Hindlimb muscle (tissue), 1 donor: ENCODE measurements at places on chromosomes 12 and 14. TPM values are rescaled to one million over a fixed set of nuclear protein-coding genes. Genes with fewer than 3 reads are reported as not detected.

GRCh38 chr12:90871726-90872096 lies 83.3 kb downstream of the CCER1 start:
- no peak for DNase-seq

DNA sequence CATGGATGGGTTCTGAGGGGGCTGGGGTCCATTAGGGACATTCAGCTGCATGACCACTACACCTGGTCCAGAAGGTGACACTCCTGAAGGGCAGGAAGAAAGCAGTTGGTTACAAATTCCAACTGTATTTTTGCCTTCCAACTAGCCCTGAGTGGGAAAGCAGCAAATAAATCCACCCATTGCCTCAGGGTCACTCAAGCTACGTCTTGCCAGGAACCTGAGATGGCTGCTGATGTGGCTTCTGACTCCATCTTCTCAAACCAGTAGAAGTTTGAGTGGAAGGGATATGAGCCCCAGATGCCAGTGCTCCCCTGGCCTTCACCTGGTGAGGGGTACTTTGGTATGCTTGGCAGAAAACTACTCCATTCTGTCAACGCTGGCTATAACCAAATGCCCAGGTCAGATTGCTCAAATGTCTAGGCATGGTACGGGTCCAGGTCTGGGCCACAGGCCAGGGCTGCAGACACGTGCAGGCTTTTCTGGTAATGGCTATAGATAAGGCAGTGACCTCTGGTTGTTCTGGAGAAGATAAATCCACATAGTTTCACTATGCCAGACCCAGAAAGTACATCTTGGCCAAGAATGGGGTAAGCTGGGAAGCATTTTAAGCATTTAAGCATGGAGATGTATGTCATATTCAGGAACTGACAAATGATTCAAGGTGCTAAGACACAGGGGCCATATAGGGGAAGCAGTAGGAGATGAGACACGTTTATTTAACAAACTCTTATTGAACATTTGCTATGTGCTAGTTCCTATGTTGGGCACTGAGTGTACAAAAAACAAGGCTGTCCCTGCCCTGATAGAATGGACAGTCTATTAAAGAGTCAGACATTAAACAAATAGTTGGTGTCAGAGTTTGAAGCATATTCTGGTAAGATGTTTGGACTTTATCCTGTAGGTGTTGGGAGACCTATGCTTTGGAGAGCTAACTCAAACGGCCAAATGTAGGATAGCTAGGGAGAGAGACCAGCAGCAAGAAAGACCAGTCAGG lies 8.3 kb upstream of the STAC3 start:
- no peak for DNase-seq

- no peak for DNase-seq
Observed at GRCh38 chr12:53453953-53454640, 2.2 kb downstream of the PCBP2 start.

- DNase-seq: no peak
Observed at GRCh38 chr12:80778005-80778541, 61.4 kb downstream of the MYF5 start.

GRCh38 chr14:94322648-94323570 lies at the start of gene SERPINA6:
TSS of gene SERPINA6 (minus strand) at chr14:94323336. CDS start at chr14:94314648, 8,688 bp downstream.
- no peak for DNase-seq

GRCh38 chr12:49088150-49088931 lies 6.3 kb downstream of the DHH start:
- DNase-seq: peak; percentile 81

GRCh38 chr12:10130042-10130441 lies at the start of gene CLEC7A:
TSS of gene CLEC7A (minus strand) at chr12:10130199. CDS start at chr12:10130082, 117 bp downstream.
- peak; percentile 4 for DNase-seq

DNA sequence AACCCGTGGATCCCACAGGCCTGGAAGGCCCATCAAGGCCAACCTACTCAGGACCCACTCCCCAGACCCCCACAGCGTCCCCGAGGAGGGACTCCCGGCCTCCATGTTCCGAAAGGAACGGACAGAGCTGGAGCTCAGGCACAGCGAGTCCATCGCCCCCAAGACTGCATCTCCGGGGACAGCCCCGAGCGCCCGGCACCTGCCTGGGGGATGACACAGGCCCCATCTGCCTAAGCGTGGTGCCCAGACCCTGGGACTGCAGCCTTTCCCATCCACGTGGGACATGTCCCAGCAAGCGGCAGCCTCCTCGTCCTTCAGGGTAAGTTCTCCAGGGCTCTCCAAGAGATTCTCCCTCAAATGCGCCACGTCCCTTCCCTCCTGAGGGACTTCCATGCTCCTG lies 12.1 kb upstream of the DIO3 start:
- DNase-seq: no peak

DNA sequence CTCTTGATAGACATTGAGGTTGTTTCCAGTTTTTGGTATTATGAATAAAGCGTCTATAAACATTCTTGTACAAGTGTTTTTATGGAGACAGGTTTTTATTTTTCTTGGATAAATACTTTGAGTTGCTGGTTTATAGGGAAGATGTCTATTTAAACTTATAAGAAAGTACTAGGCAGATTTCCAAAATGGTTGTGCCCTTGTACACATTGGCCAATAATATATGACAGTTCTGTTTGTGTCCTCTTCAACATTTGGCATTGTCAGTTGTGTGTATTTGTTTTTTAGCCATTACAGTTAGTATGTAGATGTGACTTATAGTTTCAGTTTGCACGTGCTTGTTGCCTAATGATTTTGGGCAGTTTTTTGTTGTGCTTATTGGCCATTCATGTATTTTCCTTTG lies 42.1 kb downstream of the VRK1 start:
- DNase-seq: no peak

The TCL1B gene
- not detected for polyA plus RNA-seq

The MSI1 gene
- polyA plus RNA-seq: 6.4 TPM

The MYL2 gene
- 811 TPM for polyA plus RNA-seq

The ARHGAP9 gene
- polyA plus RNA-seq: 8.3 TPM

The GLI1 gene
- polyA plus RNA-seq: 8.2 TPM

The GPRC5D gene
- not detected for polyA plus RNA-seq

The SERPINA3 gene
- polyA plus RNA-seq: not detected

The CD69 gene
- 0.74 TPM for polyA plus RNA-seq

The ADGRD1 gene
- 9.3 TPM for polyA plus RNA-seq

The CCDC197 gene
- 0.32 TPM for polyA plus RNA-seq
